ENCODE measurements at places on chromosomes 6 and 20.

GRCh38 chr6:125821825-125822281, 31.1 kb downstream of the NCOA7 start:
- no peak for DNase-seq

GRCh38 chr6:62894114-62894513, 317.2 kb upstream of the FKBP1C start:
- DNase-seq, result no peak

DNA sequence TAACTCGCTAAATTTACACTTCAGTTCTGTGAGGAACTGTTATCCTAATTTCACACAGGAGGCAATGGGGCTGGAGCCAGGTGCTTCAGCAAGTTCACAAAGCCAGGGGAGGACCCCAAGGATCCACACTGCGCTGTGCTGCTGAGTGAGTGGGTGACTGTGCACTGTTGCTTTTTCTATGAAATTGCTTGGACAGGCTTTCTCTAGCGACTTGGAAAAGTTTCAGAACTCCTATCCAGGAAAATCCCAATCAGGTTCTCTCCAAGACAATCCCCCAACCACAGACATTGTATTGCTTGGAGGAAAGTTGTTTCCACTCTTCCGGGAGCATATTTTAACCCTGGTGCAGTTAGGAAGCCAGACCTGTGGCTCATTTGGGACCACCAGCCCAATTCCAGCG, 175.9 kb upstream of the CST7 start:
- DNase-seq, result no peak

GRCh38 chr6:165632194-165632593, 30.8 kb downstream of the PDE10A start:
- no peak for DNase-seq

DNA sequence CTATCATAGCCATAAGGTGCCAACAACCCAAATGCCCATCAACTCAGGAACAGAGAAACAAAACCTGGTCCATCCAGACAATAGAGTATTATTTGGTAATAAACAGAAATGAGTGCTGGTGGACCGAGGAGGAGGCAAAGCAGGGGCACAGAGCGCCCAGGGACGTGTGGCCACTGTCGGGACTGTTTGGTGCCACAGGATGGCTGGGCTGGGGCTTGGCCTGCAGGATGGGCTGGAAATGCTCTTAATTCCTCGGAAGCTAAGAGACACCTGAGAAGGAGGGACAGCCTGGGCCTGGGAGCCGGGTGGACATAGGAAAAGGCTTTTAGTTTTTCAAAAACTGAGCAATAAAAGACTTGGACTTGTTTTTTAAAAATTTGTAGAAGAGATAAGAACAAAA, 216.4 kb downstream of the DLL1 start:
- no peak for DNase-seq

Measured in neuronal stem cell (in vitro differentiated cells).